GM19239 (cell line): ENCODE measurements at places on chromosomes 3 and 15.

- DNase-seq: no peak
Observed at GRCh38 chr3:134380249-134380648, 6.0 kb upstream of the AMOTL2 start.

- no peak for DNase-seq
Observed at GRCh38 chr15:77039848-77040247, 31.1 kb downstream of the TSPAN3 start.

DNA sequence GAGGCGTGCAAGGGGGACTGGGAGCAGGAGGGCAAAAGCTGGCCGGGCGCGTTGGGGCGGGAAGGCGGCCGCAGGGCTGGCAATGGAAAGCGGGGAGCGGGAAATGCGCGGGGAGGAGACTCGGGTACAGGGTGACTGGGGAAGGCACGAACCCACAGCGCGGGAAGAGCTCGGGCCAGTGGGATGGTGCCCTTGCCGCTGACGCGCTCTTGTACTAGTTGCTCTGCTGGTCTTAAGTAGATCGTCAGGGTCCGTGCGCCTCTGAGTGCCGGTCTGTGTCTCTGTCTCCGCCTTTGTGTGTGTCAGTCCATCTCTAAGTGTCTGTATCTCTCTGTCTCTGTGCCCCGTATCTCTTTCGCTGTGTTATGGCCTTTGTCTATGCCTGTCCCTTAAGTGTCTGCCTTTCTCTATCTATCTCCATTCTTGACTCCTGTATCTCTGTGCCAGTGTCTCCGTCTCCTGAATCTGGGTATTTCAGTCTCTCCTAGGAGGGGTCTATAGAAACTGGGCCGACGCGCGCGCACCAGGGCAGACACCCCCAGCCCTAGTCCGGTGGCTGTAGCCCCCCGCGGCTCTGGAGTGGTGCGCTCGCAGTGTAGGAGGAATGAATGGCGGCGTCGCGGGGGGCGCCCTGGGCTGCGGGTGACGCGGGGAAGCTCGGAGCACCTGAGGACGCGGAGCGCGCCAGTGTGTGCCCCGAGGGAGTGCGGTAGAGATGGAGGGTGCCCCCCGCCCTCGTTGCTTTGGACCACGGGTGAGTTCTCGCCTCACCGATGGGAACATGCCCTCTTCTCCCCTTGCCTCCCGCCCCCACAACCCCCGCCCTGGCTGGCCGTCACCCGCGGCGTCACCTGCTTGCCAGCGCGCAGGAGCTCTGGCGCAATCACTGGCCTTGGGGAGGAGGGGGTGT, 756 bp upstream of the CAMK2N2 start:
- peak; percentile 50 for DNase-seq

GRCh38 chr15:98868564-98868963, 139.0 kb downstream of the PGPEP1L start:
- DNase-seq: no peak

- no peak for DNase-seq
Observed at GRCh38 chr3:101943029-101943428, 93.7 kb downstream of the NFKBIZ start.

DNA sequence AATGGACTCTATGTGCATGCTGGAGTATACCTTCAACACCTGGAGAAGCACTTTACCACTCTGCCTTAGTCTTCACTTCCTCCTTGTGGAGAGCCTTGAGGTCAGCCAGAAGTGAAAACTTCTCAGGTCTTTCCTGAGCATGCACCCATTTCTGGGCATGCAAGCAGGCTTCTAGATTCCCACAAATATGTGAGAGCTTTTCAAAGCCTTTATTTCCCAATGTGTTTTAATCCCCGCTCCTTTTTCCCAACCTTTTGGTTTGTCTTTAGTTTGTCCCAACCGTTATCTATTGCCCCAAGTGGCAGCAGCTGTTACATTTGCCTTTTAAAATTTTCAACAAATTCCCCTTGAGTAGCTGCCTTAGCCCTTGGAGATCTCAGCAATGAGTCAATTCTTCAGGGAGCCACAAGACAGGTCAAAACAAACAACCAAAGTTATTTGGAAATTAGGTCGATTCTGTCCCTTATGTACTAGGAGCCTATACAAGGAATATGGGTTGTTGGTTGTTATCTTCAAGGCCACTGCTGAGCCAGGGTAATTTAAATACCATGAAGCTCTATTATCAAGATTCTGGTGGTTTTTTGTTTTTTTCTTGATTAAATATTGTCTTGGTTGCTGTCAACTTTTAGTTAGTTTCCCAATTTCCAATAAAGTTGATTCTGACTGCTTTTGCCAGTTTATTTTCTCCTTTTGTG, 44.4 kb downstream of the LSM3 start:
- no peak for DNase-seq

GRCh38 chr15:37071134-37071533, 29.2 kb downstream of the MEIS2 start:
- DNase-seq: no peak

GRCh38 chr3:58274027-58274614, 31.9 kb upstream of the RPP14 start:
- DNase-seq: no peak

GRCh38 chr3:33236005-33236404, 17.4 kb upstream of the SUSD5 start:
- no peak for DNase-seq

DNA sequence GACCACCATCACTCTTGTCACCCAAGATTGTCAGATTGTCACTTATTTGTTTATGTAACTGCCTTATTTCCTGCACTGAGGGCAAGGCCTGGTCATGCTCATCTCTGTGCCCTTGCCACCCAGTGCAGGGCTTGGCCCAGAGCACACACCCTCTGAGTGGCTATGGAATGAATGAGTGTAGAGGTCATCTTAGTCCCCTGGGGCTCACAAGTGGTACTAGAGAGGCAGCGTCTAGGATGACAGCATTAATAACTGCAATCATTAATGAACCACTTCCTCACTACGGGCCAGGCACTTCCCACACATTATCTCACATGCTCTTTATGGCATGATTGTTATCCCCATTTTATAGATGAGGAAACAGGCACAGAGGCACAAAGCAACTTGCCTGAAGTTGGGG, 117.0 kb downstream of the SMAD6 start:
- no peak for DNase-seq

- peak; percentile 35 for DNase-seq
Observed at GRCh38 chr3:196096382-196096953, 14.6 kb upstream of the TFRC start.

GRCh38 chr3:149564079-149564478, 89.6 kb downstream of the TM4SF4 start:
- no peak for DNase-seq

- DNase-seq: no peak
Observed at GRCh38 chr3:154086286-154086685, 34.9 kb upstream of the ARHGEF26 start.

- DNase-seq: no peak
Observed at GRCh38 chr3:170350515-170351413, 6.8 kb upstream of the SKIL start.

GRCh38 chr3:4776980-4777581, 202.2 kb upstream of the BHLHE40 start:
- peak; percentile 60 for DNase-seq

DNA sequence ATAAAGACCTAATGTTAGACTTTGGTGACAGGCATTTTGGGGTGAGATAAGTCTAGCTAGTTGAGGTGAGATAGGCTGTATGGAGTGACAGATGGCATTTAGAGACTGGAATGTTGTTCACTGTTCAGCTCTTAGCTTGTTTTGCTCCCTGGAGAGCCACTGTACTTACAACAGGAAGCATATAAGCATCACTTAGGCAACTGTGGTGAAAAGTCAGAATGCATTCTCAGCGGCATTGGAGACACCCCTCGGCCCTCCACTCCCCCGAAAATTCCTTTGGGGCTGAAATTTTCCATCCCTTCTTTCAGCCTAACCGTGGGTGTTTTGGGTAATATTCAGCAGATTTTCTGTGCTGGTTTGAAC, 73.4 kb downstream of the SLCO3A1 start:
- no peak for DNase-seq

GRCh38 chr3:101779822-101780381, 891 bp downstream of the NXPE3 start:
- no peak for DNase-seq

DNA sequence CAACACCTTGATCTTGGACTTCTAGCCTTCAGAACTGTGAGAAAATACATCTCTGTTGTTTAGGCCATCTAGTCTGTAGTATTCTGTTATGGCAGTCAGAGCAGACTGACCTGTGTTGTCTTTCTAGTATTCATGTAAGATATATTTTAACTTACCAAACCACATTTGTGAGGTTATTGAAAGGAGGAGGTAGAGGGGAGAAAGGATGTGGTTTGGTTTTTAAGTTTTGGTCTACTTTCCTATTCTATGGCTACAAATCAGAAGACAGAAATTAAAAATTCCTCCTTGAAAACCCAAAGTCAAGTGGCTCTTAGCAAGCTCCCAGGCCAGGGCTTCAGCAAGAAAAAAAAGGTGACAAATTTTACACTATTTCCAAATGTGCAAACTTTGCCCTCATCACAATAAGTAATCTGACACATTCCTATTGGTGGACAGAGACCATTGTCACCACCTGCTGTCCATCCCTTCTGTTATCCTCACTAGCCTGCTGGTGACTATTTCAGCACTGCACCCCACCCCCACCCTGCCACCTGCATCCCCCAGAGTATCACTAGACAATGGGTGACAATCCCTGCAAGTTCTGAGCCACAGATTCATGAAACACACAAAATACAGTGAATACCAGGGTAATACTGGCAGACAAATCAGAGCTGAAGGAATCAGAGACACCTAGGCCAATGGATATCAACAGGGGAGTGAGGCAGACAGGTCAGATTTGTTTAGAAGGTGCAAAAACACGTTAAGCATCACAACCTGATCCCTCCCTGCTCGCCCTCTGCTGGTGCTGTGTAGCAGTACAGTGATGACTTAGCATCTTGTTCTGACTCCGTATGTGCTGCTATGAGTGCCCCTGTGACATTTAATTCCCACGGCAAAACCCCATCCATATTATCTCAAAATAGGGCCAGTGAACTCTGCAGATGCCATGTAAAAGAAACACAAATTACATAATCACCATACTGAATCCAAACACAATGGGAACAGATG, 79.0 kb upstream of the DCLK3 start:
- peak; percentile 18 for DNase-seq

DNA sequence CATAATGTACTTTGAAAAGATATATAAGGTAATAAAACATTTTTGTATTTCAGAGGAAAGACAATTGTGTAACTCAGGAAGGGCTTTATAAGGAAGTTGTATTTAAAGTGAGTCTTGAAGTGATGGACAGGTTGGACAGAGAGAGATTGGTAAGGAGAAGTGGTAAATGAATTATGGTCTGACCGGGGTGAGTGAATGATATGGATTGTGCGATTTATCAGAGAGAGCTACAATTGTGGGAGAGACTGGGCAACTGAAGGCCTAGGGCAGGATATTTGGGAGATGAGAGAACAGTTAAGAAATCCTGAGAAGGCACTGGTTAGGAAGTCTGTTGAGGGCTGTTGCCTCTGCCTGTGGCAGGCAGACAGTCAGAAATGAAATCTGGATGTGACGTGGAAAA, 14.8 kb downstream of the IL1RAP start:
- no peak for DNase-seq

DNA sequence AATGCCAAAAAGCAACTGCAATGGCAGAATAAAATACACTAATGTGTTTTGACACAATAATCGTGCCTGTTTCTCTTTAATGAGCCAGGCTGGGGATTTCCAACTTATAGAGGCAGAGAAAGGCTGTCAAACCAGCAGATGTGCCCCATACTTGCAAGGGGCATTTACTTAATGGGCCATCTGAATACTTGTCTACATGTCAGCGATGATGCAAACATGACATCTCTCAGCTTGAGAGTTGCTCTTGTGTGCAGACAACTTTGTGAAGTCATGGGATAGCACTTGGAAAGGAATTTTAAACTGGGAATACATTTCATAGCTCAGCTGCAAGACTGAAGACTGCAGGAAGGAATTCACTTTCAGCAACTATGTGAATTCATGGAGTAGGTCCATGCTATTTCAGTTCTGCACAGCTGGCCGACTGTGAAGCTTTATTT, 127.4 kb upstream of the ADAMTS9 start:
- DNase-seq: no peak

DNA sequence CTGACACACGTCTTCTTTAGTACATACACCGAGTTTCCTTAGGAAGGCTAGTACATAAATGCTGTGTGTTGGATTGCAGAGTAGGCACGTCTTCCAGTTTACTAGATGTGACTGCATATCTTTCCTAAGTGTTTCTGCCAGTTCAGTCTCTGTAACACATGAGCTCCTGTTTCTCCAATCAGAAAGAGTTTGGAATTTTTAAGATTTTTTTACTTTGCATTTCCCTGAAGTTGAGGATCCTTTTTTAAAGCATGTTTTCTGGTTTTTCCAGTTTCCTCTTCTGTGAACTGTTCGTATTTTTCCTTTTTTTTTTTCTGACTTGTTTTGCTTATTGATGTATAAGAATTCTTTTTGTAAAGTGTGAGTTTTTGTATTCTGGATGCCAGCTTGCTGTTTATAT, 7.5 kb upstream of the POLR2M start:
- DNase-seq: no peak

DNA sequence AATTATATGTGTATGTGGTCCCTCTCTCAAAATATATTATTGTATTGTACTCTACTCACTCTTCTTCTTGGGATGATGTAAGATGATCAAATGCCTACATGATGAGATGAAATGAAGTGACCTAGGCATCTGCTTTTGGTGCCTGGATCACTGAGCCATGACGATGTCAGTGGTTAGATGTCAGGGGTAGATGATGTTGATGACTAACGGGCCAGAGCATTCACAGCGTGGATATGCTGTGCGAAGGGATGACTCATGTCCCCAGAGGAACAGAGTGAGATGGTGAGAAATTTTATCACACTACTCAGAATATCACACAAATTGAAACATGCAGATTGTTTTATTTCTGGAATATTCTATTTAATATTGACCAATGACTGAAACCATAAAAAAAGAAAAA, 233.9 kb upstream of the CADM2 start:
- DNase-seq: no peak

DNA sequence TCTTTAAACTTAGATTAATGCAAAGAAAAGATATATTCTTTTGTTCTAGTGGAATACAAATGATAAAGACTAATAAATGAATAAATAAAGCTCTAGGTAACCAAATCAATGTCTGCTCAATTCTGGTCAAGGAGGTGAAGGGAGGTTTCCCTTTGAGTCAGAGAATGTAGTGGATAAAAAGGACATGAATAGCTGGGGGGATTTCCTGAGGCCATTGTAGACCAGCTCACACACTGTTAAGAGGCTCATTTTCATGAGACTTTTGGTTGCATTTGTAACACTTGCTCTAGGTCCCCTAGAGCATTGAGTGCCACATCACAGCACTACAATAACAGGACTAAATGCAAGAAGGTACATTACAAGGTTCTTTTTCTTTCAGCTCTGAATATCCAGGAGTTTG, 170.7 kb downstream of the TIGIT start:
- no peak for DNase-seq

- no peak for DNase-seq
Observed at GRCh38 chr3:101009386-101009785, 16.2 kb upstream of the ABI3BP start.
